H1 (cell line): ENCODE measurements at places on chromosomes 2 and 18.

DNA sequence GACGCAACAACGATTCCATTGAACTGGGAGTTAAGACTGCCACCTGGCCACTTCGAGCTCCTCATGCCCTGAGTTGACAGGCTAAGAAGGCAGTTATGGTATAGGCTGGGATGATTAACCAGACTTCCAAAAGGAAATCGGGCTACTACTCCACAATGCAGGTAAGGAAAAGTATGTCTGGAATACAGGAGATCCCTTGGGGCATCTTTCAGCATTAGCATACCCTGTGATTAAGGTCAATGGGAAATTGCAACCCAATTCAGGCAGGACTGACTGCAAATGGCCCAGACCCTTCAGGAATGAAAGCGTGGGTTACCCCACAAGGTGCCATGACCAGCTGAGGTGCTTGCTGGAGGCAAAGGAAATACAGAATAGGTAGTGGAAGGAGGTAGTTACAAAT is 19.1 kb downstream of the CHRNA1 start:
- no peak for DNase-seq

GRCh38 chr2:121356058-121356640 is 71.1 kb upstream of the TFCP2L1 start:
- DNase-seq, result peak; percentile 71

- DNase-seq, result no peak
Measured at GRCh38 chr2:229412686-229413085, 141.6 kb upstream of the PID1 start.

DNA sequence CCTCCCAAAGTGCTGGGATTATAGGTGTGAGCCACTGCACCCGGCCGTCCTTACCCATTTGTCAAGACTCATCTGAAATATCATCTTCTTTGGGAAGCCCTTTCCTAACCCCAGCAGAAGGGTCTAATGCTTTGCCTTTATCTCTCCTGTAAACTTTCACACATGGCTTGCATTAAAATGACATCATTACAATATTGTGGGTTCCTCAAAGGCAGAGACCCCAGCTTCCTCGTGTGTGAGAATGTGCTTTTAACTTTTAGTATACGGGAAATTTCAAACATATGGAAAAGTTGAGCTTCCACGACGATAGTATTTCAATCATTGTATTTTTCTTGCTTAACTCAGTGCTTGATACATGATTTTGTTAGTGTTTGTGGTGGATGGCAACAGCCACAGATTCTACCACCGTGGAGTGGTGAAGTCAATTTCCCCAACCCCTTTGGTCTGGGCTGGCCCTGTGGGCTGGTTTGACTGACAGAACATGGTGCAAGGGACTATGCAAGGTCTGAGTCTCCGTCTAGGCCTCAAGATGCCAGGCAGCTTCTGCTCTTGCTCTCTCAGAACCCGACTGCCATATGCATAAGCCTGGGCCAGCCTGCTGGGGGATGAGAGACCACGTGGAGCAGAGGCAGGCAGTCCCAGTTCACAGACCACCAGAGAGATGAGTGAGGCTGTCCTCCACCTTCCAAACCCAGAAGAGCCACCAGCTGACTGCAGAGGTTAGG is 39.9 kb downstream of the NGEF start:
- DNase-seq, result no peak

GRCh38 chr2:82735336-82735735 is 1723.7 kb downstream of the SUCLG1 start:
- DNase-seq, result no peak

GRCh38 chr18:45458033-45458432 is 157.2 kb upstream of the SLC14A2 start:
- DNase-seq, result no peak

DNA sequence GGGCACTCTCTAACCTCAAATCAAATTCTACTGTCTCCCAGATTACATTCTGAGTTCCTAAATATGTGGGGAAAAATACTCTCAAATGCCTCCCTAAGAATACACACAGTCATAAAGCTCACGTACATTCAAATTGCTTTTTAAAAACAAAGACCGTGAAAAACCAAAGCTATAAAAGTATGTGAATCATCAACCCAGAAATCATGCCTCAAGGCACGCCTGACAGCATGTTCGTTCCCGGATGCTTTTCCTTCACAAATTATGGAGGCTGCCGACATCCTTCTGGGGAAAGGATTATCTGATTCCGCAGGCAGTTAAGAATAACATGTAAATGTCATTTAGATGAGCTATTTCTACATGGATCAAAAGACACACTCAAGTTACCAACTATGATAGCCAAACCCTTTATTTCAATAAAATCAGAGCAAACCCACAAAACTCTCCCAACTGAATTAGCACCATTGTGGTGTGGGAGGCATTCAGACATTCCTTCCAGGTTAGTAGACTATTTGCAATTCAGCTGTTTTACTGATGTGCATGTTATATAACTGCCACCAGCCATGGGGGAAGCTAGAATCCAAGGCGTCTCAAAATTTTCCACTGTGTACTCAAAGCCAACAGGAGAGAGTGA is 398.2 kb upstream of the TRIB2 start:
- DNase-seq, result no peak

DNA sequence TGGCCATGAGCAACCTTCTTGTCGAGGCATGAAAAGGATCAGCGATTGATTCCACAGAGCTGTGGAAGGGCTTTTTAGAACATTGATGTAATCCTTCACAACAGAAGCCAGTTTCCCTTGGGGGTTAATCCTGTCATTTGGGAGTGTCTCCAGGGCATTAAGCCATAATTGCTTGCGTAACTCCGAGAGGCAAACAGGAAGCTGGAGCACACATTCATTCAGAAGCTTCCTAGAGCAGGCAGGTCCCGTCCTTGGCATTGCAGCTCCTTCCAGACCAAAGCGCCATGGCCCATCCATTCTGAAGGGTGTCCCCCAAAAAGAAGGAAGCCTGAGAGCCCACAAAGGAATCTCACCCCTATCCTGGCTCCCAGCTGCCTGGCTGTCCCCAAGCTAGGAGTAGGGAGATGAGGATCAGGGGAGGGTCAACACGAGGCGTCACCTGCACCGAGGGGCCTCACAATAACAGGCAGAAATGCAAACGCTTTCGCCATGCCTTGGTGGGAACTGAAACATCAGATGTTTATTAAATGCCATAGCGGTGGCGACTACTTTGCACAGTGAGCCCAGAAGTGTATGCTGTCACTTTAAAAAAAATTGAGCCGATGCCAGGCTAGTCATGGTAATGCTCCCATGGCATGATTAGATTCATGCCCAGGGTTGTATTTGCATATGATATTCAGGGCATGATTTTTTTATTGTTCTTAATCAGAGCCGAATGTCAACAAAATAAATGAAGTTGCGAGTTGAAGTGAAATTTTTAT is 339.4 kb downstream of the BCL11A start:
- DNase-seq, result no peak

GRCh38 chr2:206984206-206984605 is 44.9 kb downstream of the CPO start:
- no peak for DNase-seq

- no peak for DNase-seq
Measured at GRCh38 chr2:123606631-123607030, 418.5 kb upstream of the CNTNAP5 start.

DNA sequence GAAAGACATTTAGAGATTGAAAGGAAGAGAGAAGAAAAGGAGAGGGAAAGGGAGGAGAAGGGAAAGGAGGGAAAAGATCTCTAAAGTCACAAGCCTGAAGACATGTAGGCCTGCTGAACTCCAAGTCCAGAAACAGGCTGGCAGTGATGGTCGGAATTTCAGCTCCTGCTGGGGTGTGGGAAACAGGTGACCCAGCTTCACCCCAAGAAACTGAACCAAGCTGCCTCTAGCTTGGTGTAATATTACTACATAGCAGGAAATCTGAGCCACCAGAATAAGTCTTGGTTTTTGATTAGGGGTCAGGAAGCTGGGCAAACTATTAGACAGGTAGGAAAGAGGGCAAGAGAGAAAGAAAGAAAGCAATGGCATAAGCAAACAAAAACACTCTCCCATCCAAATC is 185.8 kb downstream of the PDE11A start:
- no peak for DNase-seq

GRCh38 chr2:36525245-36525644 is 72.7 kb downstream of the FEZ2 start:
- DNase-seq, result no peak

DNA sequence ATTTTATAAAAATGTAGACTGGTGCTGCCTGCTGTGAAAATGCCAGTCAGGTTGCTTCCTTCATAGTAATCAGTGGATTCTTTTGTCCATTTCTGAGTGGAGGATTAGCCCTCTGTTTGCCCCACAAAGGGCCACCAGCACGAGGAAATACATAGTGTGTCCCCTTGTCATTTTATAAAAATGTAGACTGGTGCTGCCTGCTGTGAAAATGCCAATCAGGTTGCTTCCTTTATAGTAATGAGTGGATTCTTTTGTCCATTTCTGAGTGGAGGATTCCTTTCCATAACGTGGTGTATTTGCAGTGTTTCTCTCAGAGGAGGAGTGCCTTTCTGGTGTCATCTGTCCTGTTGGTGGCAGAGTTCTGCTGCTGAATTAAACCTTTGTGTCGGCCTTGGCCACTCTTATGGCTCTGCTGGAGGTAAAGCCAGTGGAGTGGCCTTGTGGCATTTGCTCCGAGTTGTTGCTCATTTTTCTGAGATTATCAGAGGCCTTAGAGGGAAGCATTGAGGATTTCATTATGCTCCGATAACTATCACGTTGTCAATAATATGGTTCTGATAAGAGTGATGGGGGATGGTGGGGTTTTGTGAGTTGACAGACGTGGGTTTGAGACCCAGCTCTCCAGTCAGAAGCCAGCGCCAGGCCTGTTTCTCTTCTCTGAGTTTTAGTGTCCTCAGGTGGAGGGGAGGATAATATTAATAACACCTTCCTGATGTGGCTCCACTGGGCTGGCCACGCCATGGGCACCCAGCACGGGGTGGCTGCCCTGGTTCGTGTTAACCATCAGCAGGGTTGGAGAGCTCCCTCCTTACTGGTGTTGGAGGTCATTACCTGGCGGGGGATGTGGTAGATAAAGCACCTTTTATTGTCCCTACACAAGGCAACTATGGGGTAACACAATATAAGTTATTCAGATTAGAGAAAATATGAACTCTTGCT is 96.6 kb downstream of the NEDD4L start:
- no peak for DNase-seq

DNA sequence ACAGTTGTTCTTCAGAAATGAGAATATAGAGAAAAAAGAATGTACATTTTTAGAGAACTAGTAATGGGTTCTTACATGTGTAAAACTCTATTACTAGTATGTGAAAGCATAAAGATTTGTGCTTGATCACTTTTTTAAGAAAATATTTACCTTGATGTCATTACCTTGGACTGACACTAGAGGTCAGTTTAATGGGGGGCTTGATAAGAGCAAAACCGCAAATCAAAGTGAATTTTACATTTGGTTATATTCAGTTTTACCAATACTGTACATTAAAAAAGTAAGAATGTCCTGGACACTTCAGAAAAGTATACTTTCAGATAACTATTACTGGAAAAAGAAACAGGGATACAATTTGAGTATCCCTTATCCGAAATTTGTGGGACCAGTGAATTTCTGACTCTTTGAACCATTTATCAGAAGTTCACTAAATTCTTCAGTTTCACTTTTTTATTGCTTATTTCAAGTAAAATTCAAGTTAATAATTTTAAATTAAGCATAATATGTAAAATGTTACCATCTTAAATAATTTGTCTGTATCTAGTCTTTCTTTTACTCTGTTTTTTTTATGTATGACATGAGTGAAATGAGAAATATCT is 1149.5 kb downstream of the DSC3 start:
- DNase-seq, result no peak

DNA sequence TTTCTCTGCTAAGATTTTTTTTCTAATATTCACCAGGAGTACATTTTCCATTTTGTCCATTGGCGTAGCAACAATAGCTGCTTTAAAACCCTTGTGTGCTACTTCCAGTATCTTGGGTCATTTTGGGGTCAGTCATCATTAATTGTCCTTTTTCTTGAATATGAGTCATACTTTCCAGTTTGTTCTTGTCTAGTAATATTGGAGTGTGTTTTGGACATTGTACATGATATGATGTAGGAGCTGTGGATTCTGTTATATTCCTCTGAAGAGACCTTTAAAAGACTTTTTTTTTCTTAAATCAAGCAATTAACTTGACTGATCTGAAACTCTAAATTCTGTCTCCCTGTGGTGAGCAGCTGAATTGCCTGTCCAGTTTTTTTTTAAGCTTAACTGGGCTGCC is 40.8 kb downstream of the AGPS start:
- no peak for DNase-seq

DNA sequence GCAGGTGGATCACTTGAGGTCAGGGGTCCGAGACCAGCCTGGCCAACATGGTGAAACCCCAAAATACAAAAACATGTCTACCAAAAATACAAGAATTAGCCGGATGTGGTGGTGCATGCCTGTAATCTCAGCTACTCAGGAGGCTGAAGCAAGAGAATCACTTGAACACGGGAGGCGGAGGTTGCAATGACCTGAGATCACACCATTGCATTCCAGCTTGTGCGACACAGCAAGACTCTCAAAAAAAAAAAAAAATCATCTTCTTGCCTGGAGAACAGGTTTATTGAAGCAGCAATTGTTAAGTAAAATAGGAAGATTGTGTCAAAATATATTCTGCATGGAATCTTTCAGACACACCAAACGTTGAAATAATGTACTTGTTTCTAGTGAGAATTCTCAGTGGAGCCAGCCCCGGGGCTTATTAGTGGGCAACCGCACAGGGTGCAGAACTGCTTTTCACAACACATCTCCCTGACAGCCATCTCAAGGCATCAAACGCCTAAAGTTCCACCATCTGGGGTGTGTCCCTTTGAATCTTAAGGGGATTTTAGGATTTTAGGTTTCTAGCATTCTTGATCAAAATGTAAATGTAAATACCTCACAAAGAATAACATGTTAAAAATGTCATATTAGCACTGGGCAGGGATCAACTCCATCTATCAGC is 28.6 kb upstream of the PPP4R1 start:
- DNase-seq, result no peak

- DNase-seq, result peak; percentile 56
Measured at GRCh38 chr2:219230059-219230540, 494 bp downstream of the ANKZF1 start.

DNA sequence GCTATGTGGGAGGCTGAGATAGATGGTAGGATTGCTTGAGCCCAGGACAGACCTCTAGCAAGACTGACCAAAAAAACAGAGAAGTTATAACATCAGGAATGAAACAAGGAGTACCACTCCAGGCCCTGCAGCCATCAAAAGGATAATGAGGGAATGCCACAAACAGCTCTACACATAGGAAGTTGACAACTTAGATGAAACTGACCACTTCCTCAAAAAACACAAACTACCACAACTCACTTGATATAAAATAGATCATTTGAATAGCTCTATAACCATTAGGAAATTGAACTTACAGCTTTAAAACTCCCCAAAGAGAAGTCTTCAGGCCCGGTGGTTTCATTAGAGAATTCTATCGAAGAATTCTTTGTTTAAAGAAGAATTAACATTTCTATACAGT is 12.9 kb upstream of the ESPNL start:
- no peak for DNase-seq
